Astrocyte of the spinal cord (primary cell): ENCODE measurements at places on chromosomes 16 and 17.
A peak's percentile ranks its signal among the peaks of the same experiment; 100 is the strongest.

GRCh38 chr16:78464833-78465232 is 365.4 kb downstream of the WWOX start:
- DNase-seq, result no peak

- no peak for DNase-seq
Measured at GRCh38 chr17:32806646-32807045, 70.3 kb downstream of the MYO1D start.

DNA sequence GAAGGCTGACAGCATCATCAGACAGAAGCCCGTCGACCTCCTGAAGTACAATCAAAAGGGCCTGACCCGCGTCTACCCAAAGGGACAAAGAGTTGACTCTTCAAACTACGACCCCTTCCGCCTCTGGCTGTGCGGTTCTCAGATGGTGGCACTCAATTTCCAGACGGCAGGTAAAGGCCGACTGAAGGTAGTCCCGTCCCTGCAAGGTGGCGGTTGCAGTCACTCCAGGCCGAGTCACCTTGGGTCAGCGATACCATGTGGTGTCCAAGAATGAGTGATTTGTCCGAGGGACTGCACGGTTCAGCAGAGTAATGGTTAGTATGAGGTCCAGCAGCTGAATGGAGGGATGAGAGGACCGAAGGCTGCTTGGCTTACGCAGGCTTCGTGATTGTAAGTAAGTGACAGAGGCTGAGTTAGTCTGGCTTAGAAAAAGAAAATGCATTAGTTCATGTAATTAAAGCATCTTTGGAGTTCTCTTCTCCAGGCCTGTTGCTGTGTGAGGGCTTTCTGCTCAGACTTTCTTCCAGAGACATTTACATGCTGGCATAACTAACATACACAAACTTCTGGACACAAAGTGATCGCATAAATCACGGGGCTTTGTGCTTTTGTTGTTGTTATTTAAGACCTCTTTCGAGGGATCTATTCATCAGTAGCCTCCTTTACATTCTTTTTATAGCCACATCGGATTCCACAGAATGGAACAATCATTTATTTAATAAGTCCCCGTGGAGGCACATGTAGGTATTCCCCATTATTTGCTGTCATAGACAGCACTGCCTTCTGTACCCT is 74.9 kb downstream of the SDR42E1 start:
- DNase-seq, result no peak

DNA sequence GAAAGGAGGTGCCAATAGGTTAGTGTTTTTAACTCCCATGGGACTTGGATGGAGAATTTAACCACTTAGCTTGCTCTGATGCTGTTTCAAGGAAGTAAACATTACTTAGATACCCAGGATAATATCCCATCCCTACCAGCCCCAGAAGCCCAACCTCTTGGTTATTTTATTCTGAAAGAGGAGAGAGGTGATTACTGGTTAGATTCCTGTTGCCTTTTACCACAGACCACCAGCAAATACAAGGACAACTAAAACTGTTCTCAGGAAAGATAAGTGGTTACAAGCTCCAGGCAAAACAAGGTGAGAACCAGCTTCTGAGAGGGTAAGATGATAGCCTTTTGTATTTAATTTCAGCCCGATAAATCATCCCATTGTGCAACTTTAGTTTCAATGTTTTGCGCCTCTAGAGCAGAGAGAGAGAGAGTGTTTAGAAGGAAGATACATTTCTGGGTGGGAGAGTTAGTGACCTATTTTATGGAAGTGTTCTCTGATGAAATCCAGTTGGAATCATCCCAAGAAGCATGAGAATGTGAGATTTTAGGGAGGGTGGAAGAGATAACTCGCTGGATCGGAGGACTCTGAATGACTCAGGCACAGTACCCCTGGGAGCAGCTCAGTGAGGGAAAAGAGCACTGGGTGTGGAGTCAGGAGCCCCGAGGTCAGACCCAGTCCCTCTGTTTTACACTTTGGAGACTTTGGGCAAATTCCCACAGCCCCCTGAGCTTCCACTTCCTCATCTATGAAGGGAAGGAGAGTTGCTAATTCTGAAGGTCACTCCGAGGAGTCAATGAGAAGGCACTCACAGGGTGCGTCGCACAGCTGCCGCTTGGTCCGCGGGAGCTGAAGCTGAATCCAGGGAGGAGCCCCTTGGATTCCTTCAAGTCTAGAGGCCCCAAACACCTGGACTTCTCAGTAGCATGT is 12.1 kb downstream of the GLP2R start:
- peak; percentile 64 for DNase-seq

- no peak for DNase-seq
Measured at GRCh38 chr17:13395862-13396261, 205.9 kb downstream of the HS3ST3A1 start.

DNA sequence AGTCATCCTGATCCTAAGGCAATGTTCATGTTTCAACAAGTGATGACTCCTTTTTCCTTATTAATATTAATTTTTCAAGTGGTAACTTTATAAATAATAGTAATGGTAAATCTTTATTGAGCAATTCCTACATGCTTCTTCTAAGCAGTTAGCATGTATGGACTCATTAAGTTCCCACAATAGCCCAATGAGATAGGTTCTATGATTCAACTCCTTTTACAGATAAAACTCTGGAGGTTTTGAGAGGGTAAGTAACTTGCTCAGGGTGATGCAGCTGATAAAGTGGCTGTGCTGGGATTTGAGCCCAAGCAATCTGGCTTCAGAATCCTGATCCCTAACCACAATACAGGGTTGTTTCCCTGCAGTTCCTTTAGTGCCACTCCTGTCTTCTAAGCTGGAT is 25.3 kb downstream of the SLC47A1 start:
- no peak for DNase-seq

- DNase-seq, result no peak
Measured at GRCh38 chr17:61209525-61209924, 190.1 kb upstream of the TBX2 start.

DNA sequence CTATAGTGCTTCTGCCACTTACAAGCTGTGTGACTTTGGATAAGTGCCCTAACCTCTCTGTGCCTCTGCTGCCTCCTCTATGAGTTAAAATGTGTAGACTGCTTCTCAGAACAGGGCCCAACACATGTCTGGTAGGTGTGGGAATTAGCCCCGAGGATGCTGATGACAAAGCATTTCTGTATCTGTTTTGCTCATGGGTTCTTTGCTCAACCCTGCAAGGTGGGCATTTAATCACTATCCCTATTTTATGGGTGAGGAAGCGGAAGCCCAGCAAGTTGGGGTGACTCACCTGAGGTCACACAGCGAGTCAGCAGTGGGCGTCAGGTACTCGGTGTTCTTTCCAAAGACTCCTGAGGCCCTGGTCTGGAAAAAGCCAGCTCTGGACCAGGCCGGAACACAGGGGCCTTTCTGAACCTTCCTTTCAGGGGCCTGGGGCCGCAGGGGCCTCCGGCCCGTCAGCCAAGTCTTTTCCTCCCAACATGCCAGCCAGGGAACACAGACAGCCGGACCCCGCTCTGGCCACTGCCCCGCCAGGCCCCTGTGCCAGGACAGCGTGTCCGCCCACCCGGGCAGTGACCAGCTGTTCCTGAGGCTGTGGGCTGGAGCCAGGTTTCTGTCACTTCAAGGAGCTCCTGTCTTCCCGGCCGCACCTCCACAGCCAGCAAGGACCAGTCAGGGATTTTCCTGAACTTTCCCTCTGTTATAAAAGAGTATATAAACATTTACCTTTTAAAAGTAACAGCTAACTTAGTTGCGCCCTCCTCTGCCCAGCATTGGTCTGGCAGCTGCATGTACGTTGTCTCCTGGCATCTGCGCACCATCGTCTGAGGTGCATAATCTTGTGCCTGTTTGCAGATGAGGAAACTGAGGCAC is 62.5 kb downstream of the SREBF1 start:
- peak; percentile 33 for DNase-seq

GRCh38 chr17:63447471-63448009 is 1.4 kb upstream of the CYB561 start:
- no peak for DNase-seq

DNA sequence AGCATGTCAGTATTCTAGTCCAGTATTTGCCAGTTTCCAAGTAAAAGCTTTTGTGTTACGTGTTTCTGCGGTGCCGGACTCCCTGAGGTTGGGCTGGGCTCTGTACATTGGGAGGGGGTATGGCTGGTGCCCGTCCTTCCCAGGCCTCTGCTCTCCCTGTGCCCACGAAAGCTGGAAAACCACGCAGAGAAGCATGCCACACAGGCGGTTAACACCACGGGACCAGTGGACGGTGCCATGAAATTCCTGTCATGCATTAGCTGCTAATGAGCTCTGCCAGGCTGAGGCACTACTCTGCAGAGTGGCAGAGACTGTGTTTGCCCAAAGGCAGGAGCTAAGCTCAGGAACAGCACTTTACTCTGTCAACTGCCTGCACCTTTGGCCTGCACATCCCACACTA is 8.1 kb downstream of the SMIM5 start:
- DNase-seq, result no peak

DNA sequence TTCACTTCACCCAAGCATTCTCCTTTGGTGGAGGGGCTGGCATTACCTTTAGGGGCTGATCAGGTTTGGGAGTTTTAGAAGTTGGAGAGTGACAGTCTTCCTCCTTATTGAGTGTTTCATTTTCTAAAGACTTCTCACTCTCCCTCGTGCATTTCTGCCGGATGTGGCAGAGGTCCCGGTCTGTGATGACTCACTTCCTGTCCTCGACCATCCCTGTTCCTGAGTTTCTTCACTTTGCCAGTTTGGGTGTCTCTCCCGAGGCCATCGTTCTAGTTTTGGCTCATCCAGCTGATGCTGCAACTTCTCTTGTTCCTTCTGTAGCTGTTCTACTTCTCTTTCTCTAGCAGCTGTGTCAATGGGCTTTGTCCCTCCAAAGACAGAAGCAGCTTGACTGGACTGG is 104.3 kb downstream of the PHKB start:
- DNase-seq, result peak; percentile 52

DNA sequence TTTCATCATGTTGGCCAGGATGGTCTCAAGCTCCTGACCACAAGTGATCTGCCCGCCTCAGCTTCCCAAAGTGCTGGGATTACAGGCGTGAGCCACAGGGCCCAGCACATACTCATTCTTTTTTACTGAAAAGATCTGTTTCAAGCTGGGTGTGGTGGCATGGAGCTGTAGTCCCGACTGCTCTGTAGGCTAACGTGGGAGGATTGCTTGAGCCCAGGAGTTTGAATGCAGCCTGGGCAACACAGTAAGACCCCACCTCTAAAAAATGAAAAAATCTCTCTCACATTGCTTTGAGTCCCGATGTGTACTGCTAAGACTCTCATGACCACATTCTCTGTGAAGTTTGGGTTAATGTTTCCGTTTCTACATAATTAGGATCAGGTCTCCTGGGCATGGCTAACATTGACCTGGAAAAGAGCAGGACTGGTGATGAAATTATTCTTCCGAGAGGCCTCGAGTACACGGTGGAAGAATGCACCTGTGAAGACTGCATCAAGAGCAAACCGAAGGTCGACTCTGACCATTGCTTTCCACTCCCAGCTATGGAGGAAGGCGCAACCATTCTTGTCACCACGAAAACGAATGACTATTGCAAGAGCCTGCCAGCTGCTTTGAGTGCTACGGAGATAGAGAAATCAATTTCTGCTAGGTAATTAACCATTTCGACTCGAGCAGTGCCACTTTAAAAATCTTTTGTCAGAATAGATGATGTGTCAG is 2.3 kb downstream of the TNFRSF17 start:
- no peak for DNase-seq

- DNase-seq, result peak; percentile 75
Measured at GRCh38 chr17:38881600-38882191, 11.8 kb downstream of the LASP1 start.

- no peak for DNase-seq
Measured at GRCh38 chr16:76389126-76389525, 111.9 kb downstream of the CNTNAP4 start.

GRCh38 chr16:76862901-76863300 is 328.1 kb upstream of the MON1B start:
- DNase-seq, result no peak

GRCh38 chr17:82438401-82439193 is 12.0 kb downstream of the CYBC1 start:
- DNase-seq, result no peak

GRCh38 chr16:22300427-22301071 is 3.3 kb downstream of the POLR3E start:
- DNase-seq, result peak; percentile 60

DNA sequence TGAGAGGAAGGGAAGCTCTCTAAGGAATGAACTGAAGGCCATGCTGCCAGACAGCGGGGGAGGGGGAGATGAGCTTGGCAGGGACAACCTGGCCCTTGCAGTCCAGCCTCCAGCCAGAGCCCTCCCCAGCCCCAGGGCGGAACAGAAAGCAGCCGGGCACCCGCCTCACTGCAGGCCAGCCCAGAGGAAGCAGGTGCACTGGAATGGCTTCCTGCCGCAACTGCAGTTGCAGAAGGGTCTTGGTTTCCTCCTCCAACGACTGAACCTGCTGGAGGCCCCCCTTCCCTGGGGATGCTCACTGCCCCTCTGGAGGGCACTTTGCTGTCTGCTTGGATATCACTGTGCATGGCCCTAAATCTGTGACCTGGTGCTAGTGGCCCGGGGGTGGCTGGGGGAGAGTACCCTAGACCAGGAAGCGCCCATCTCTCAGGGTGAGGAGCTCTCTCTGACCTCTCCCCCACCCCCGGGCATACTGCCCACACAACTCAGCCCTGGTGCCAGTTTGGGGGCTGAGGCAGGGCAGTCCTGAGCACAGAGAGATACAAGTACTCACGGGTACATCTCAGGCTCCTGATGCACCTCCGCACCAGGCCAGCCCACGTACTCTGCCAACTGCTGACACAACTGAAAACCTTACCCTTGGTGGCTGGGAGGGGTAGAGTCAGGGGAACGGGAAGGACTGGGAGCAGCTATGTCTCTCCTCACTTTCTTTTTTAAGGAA is 41.1 kb downstream of the MYO18A start:
- DNase-seq, result no peak

DNA sequence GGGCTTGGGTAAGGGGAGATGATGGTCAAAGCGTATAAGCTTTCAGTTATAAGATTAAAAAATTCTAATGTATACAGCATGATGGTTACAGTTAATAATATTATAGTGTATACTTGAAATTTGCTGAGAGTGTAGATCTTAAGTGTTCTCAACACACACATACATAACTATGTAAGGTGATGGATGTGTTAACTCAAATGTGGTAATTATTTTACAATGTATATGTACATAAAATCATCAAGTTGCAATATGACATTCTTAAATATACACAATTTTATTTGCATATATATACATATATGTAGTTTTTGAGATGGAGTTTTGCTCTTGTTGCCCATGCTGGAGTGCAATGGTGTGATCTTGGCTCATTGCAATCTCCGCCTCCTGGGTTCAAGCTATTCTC is 7.2 kb downstream of the ZKSCAN2 start:
- DNase-seq, result no peak
